ENCODE measurements at places on chromosomes 13 and 19.

GRCh38 chr13:108270442-108270841 is 924 bp downstream of the TNFSF13B start:
- peak; percentile 35 for DNase-seq

- DNase-seq = peak; percentile 28
Measured at GRCh38 chr19:56174550-56174949, 1.3 kb upstream of the GALP start.

GRCh38 chr19:22532388-22533300 is 101.5 kb upstream of the ZNF492 start:
- no peak for DNase-seq

DNA sequence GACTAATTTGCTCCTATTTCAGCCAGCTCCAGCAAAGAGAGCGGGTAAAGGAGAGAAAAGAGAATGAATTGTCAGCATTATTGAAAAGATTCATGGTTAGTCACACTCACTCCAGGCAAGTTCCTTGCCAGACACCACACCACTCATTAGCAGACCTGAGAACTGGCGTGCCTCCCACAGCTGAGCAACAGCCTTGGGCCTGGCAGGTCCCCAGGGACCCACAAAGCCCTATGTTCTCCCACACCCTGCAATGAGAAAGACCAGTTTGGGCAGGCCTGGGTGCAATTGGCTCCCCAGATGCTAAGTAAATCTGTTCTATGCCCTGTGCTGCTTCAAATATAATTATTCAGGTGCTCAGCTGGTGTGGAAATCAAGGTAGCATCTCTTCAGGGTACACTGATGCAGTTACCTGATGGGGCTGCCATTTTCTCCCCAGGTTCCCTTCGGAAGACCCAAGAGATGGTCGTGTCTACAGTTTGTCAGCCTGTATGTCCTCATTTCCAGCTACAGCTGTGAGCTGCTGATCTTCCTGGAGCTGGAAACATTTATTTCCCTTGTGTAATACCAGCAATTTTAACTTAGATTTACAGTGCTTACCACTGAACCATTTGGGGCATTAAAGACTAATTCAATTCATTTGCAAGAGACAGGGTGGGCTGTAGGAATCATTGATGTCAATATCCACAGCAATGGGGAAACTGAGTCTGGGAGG is 405.0 kb downstream of the COG6 start:
- no peak for DNase-seq

DNA sequence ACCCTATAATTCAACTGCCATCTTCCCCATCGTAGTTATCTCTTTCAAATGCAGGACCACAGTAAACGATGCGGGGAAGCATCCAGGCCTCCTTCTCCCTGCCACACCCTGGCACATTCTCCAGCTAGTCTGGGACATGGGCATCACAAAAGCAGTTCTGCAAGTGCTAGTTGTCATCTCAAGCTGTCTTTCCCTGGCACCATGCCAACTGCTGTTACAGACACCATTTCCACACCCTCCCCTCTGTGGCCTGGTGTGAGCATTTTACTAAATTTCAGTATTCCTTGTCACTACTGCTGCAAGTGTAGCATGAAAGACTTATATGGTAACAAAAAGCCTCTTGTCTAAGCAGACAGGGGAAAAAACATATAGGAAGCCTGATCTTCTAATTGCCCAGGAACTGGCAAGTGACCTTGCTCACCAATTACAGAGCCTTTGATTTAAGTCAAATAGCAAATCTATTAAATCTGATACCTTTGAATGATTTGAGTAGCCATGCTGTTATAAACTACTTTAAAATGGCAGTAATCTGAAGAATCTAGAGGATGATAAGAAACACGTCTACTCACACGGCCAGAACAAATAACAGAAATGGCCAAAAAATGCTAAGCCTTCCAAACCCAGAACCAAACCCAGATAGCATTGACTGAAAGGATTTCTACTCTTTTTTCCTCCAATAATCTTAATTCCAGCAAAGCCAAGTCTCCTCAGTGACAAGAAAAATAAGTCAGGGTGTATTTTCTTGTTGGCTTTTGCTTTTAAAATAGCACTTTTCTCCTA is 179.0 kb downstream of the NUFIP1 start:
- DNase-seq = peak; percentile 73
